Activated gamma-delta T cell treated with Interleukin-2 at 50 U/mL for 16 hours (primary cell): ENCODE measurements at places on chromosomes 5 and 9.
A peak's percentile ranks its signal among the peaks of the same experiment; 100 is the strongest.

GRCh38 chr5:13994621-13995253 lies 50.2 kb upstream of the DNAH5 start:
- DNase-seq, result no peak

DNA sequence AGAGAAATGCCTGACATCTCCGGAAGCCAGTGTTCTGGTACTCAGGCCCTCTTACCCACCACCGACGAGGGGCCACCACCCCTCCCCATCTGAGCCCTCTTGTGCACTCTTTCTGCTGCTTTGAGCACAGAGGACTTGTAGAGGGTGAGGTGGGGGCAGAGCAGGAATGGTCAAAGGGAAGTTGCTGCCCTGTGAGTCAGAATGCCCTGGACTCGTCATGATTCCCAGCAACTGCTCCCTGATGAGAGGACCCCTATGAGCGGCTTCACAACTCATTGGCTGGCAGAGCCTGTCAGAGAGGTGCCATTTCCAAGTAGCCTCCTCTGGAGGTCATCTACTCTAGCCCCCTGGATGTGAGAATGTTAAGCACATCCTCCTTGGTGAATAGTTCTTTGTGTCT lies 845 bp downstream of the ECSCR start:
- DNase-seq, result no peak

GRCh38 chr9:33466565-33467495 lies 6.9 kb downstream of the NOL6 start:
- peak; percentile 76 for DNase-seq

- DNase-seq, result no peak
These were observed 96.9 kb downstream of the SLC1A3 start for GRCh38 chr5:36703245-36703860.

DNA sequence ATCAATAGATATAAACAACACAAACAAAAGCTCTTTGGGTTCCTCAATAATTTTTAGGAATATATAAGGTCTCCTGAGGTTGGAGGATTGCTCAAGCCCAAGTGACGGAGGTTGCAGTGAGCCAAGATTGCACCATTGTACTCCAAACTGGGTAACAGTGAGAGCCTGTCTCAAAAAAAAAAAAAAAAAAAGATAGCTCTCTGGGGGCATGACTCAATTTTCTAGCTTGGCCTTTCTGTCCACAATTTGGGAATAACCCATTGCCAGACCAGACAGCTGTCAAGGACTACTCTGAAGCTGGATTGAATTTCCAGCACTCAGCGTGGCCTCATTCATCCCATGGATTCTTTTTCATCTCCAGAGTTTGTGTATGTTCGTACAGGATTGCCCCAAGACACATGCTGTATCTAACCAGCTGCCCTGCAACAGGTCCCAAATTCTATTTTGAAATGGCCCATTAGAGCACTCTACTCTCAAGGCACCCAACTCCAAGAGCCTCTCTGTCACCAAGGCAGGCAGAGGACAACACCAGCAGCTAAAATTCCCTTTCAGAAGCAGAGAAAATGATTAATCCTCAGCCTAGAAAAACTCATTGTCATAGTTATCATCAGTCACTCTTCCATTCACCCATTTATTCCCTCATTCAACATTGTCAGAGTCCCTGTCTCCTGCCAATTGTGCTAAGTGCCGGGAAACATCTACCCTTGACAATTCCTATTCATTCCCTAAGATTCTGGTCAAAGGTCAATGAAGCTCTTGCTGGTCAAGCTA lies 8.7 kb downstream of the FAM193B start:
- DNase-seq, result no peak

GRCh38 chr5:179186801-179187200 lies 126.6 kb downstream of the ZNF354C start:
- no peak for DNase-seq

DNA sequence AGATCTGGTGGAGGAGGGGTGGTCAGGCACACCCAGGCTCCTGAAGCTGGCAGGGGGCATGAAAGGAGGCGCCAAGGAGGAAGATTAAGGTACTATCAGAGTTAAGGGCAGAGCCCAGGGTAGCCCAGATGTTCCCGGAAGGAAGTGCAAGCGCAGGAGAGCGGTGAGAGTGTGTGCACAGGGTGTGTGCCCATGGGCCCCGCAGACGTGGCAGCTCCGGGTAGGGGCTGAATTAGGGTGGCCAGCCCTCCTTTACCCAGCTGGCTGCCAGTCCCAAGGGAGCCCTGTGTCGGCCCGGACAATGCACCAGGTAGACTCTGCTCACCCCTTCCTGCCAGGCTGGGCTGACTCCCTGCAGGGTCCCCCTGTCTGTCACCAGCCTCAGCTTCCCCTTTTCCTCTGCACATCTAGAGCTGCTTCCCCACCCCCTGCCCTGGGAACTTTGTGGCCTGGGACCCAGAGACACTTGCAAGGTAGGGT lies at the start of gene SMIM33:
Gene SMIM33 (plus strand): TSS at position 184 of the 480 bp plus-strand sequence. CDS start 118 bp downstream, at position 302.
- no peak for DNase-seq
